ENCODE measurements at places on chromosomes 4 and X. TPM values are rescaled to one million over a fixed set of nuclear protein-coding genes. Genes with fewer than 3 reads are reported as not detected.

The SLC6A8 gene
- 125 TPM for total RNA-seq

The REELD1 gene
- total RNA-seq: not detected

The TMSB15C gene
- total RNA-seq: 2.1 TPM

The LDB2 gene
- not detected for total RNA-seq

The GUCY1A1 gene
- total RNA-seq: 0.57 TPM

The ERVMER34-1 gene
- 0.67 TPM for total RNA-seq

The GYPE gene
- total RNA-seq: 0.15 TPM

The EFHC2 gene
- 0.28 TPM for total RNA-seq

The HSFX4 gene
- total RNA-seq: not detected

The NXT2 gene
- total RNA-seq: 20.6 TPM

The IGFBP7 gene
- 9.5 TPM for total RNA-seq

The DYNLT3 gene
- total RNA-seq: 17.4 TPM

The PPP4R3C gene
- total RNA-seq: not detected

The DACH2 gene
- 0.18 TPM for total RNA-seq

The FDCSP gene
- not detected for total RNA-seq

The SGMS2 gene
- 15.6 TPM for total RNA-seq

The CDKL5 gene
- 1.2 TPM for total RNA-seq

The NR3C2 gene
- 0.26 TPM for total RNA-seq

The CDX4 gene
- not detected for total RNA-seq

The ZAR1 gene
- total RNA-seq: not detected

The BEX2 gene
- total RNA-seq: 9.1 TPM

The P2RY4 gene
- not detected for total RNA-seq

The NEIL3 gene
- total RNA-seq: 8.9 TPM

The IQCM gene
- not detected for total RNA-seq
